ENCODE measurements at places on chromosomes 12 and 14.

DNA sequence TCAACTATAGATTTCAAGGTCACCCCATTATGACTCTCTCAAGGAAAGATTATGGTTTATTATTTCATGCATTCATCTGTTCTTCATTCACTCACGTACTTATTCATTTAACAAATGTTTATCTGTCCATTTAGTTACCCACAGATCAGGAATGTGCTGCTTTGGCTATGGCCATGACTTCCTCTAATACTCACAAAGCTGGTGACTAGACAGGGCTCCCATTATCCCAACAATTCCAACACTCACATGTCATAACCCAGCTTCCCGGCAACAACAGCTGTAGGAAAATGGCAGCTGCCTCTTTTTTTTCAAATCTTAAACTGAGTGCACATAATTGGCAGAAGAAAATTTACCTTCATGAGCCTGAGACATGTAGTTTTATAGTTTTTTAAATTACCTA lies 190.8 kb upstream of the CCDC196 start:
- no peak for DNase-seq

DNA sequence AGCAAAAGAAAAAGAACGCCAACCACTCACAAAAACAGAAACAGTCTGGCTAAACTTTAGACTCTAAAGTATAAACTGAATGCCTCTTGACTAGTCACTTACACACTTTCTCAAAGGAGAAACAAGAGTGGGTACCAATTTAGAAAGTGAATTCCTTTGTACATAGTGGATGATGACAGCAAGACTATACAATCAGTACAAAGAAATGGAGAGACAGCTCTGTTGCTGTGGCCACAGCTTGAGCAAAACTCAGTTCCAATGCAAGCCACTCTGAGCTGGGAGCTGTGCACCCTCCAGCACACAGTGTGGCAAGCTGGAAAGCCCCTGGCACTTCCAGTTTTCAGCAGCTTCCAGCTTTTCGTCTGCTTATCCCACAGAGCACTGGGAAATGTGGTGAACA lies 21.7 kb downstream of the NT5DC3 start:
- no peak for DNase-seq

- DNase-seq: peak; percentile 90
Measured at GRCh38 chr12:105084251-105085250, at the start of gene ALDH1L2. Gene ALDH1L2 (minus strand): TSS chr12:105084458. CDS start chr12:105084436, 22 bp downstream.

- DNase-seq: peak; percentile 51
Measured at GRCh38 chr14:74645756-74646470, 33.9 kb upstream of the LTBP2 start.

GRCh38 chr12:56037161-56037560 lies 4.6 kb upstream of the RPS26 start:
- no peak for DNase-seq

DNA sequence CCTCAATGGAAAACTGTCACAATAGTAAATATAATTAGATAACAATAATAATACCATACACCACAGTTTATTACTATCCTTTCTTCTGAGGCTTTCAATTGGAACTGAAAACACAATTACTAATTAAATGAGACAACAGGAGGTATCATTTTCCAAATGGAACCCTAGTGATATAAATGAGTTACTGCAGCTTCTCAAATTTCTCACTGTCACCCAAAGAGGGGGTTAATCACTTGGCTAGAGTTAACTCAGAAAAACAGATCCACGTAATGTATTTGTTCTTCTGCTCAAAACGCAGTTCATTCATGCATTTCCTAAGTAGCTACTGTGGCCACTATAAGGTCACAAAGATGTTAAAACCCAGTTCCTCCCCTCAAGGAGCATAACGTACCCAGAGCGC lies 120.9 kb upstream of the FOXN3 start:
- no peak for DNase-seq

DNA sequence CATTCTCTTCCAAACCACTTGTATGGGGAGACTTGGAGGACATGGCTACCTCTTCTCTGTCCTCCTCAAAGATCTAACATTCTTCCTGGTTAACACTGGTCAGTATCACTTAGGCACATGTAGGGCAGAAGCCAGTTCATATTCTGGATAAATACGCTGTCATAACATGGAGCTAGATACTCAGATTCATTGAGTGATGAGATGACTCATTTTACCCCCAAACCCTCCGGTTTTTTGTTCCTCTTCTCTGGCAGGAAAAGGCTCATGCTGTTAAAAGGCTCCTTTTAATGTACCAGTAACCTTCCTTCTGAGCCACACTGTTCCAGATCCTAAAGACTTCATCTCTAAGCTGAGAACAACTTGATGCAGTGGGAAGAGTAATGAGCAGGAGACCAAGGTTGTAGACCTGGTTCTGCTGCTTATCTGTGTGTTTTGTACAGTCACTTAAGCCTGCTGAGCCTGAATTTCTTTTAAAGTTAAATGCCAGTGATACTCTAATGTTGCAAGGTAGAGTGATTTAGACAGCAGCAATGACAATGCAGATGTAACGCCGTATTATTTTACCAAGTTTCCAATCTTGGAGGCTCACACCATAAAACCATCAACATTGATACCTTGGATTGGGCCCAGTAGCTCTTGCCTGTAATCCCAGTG lies 57.3 kb upstream of the ELK3 start:
- DNase-seq: no peak

DNA sequence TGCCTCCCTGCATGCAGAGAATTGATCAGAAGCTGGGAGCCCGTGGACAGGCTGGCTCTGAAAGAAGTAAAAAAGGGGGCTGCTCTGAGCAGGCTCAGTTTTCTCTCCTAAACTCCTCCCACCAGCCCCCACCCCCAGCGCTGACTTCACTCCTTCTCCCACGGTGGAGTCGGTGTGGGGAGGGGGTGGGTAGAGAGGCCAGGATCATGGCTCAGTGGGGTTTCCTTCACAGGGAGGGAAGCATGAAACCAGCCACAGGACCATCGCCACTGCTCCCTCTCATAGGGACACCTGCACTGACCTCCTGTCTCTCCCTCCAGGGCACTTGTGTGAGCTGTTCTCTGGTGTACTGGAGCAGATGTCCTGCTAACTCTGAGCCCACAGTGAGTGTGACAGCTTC lies 78.9 kb downstream of the STAB2 start:
- no peak for DNase-seq

GRCh38 chr14:23321572-23322547 lies 603 bp downstream of the PABPN1 start:
- DNase-seq: peak; percentile 59

DNA sequence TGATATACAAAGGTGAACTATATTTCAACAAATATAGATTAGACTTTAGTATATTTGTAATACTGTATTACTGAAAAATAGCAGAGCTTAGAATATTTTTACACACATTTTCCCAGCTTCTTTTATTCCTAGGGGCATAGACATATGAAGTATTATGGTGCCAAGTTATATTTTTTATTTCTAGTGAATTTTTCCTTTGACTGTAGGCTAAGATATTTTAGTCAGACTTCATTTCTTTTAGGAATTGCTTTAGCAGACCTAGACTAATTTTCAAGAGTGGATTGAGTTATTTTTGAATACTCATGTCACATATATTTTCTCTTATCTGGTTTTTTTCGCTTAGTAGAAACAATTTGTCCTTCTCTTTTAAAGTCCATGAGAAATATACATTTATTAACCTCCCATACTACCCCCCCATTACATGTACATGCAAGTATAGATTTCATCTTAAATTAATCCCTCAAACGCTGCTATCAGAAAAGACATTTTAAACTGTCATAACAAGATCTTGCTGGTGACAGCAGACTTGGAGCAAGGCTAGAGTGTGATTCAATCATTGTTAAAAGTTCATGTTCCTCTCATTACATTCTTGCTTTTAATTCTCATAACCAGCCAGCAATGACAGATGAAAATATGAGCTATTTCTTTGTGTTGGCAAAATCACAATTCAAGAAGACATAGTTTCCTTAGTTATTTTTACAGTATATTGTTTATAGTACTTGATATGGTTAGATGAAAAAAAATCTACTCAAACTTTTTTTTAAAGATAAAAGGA lies 456.1 kb downstream of the AEBP2 start:
- no peak for DNase-seq

- no peak for DNase-seq
Measured at GRCh38 chr14:82420871-82421270, 887.2 kb upstream of the SEL1L start.

DNA sequence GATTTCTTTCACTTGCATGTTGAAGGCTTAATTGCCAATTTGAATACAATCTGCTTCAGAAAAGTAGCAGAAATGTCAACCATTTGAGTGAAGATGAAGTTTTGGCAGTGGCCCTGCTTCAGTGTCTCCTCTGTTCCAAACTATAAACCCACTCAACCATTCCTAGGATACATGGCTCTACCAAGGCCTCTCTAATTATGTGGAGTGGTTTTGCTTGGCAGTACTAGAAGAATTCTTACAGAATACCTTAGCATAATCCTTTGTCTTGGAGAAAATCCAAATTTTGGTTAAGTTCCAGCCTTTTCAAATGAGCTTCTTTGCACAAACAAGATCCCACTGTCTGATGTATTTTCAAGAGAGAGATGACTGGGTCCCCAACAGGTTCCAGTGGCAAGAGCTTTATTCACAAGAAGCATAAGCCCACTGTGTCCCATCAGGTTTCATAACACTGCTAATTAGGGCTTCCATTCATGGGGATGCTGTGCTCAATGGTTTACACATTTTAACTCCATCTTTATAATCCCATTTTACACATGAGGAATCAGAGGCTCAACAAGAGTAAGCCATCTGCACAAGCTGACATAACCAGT lies 234.5 kb downstream of the IPO8 start:
- DNase-seq: no peak

DNA sequence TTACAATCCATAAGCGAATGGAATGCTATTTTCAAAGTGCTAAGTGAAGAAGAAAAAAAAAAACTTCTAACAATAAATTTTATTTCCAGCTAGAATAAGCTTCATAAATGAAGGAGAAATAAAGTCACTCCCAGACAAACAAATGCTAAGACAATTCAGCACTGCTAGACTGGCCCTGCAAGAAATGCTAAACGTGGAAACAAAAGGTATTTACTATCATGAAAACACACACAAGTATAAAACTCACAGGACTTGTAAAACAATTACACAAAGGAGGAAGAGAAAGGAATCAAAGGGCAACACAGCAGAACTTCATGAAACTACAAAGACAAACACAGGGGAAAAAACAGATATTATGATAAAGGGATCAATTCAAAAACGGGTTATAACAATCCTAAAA lies 85.8 kb upstream of the NELL2 start:
- no peak for DNase-seq

GRCh38 chr12:128724468-128725046 lies 99.2 kb downstream of the SLC15A4 start:
- DNase-seq: no peak

DNA sequence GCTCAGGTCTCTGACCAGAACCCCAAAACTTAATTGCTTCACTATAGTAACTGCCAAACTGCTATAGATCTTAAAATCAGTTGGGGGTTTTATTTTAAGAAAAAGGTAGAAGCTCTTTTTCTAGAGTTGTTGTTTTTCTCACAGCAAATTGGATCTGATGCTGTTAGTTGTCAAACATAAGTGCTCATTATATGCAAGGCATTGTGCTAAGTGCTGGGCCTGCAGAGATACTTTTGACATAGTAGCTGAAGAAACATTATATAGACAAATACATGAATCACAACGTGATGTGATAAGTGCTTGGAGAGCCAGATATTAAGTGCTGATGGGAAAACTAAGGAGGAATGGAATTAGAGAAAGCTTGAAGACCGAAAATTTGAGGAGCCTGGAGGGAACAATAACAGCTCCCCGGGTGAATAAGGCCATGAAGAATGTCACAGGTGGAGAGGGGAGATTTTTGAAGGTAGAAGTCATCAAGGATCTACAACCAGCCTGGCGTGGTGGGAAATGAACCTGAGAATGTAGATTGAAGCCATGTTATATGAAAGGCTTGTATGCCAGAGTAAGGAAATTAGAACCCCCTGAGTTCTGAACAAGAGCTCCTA lies 126.5 kb downstream of the DYRK2 start:
- DNase-seq: no peak

DNA sequence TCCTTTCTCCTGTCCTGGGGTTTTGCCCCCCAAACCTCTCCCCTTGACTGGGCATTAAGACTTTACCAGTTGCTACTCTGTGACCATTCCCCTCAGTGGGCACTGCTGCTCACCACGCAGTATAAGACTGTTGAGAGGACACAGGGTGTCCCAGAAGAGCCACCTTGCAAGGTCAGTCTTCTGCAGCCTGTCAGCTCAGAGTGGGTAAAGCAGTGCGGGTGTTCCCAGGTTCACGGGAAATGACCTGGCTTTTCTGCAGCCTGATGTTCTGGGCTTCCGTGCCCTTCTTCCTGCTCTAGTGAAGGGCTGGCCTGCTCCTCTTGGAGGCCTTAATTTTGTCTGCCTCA lies 34.2 kb downstream of the KCNA1 start:
- no peak for DNase-seq

DNA sequence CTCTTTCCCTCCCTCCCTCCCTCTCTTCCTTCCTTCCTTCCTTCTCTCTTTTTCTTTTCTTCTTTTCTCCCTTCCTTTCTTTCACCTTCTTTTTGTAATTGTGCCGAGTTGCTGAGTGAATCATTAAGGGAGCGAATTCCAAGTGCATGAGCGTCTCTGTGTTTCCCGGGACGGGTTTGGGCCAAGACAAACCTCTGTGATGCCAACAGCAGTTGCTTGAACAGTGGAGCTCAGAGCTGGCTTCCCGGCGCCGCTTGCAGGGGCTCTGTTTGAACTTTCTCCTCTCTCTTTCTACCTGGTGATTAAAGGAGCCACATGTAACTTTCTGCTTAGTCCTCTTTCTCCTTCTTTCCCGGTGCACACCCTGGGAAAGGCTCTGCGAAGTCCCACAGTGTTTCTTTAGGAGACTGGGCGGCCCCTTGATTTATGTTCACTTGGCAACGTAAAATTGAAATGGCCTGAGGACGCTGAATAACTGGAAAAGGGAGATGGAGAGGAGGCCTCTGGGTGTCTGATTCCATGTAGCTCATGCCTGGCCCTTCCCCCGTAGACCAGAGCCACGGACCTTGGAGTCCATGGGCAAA lies 33.7 kb upstream of the MAP1LC3B2 start:
- DNase-seq: peak; percentile 90

GRCh38 chr12:121799156-121799841 lies 4.5 kb upstream of the SETD1B start:
- DNase-seq: peak; percentile 76

DNA sequence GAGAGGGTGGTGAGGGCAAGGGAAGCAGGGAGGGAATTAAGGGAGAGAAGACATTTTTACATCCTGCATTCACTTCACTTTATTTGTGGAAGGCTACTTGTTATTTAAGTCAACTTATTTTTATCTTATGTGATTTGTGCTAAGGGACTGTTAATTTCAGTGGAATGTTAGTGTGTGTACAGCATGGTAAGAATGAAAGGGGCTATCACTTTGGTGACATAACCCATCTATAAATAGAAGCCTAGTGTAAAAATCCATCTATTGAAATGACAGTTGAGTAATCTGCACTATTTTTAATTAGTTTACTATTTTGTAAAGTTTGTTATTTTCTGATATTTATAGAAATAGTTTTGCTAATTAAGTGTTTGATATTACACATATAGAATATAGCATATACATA lies 16.8 kb upstream of the CHPT1 start:
- DNase-seq: no peak

GRCh38 chr12:110340706-110341105 lies 59.7 kb downstream of the ATP2A2 start:
- no peak for DNase-seq

All from left hindlimb (tissue), 1 donor.